ENCODE measurements at places on chromosomes 2 and 18.

DNA sequence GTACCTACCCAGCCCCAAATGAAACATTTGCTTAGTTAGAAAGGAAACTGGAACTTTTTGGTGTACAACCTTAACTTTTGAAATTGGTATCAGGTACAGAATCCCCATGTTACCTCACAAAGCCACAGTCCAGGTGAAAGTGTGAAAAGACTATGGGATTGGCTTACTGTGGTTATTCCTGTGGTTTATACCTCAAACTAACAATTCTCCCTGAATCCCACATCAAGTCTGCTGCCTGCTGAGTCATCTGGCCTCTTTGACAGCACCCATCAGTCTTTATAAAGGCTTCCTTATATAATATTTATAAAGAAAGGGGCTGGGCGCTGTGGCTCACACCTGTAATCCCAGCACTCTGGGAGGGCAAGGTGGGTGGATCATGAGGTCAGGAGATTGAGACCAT lies 164.6 kb downstream of the TMEM247 start:
- no peak for DNase-seq

- DNase-seq, result no peak
These were observed 73.5 kb downstream of the SH3RF3 start for GRCh38 chr2:109202486-109202885.

- no peak for DNase-seq
These were observed 1.1 kb upstream of the NAPG start for GRCh38 chr18:10524507-10525370.

DNA sequence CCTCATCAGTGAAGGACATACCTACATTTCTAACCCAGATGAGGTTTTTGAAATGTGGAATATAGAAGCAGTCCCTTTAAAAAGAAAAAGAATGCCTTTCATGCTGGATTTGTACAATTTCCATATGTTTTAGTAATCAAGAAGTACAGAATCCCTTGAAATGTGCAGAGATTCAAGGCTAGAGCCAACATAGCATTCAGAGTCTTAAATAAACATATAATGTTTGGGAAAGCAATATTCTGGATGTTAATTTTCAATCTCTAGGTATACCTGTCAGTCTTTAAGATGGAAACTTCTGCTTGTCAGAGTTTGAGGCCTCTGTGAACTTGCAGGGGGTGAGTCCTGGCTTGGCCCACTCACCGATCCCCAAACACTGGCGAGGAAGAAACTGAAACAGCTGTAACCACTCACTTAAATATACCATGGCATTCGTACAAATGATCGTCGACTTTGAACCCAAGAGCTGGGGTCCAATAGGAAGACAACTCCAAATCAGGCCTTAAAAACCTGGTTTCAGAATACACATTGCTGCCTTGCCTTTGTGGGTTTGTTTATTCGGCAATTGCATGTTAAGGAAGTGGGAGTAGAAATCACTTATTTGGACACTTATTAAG lies 132.8 kb upstream of the NCK2 start:
- no peak for DNase-seq

DNA sequence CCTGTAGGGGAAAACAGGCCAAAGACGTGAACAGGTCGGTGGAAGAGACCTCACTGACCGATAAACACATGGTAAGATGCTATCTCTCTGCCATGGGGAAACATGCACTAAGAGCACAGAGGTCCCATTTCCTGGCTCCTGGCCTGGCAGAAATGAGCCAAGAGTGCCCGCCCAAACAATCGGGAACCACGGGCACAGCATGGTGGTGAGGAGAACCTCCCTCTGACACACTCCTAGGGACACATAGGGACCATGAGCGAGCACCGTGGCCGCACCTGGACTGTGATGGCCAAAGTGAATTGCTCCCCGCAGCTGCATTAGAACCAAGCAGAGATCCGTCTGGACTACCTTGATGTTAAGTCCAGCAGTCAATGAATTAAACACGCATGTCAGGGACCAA lies 11.1 kb downstream of the HS6ST1 start:
- DNase-seq, result no peak

GRCh38 chr18:53784253-53784652 lies 440.2 kb downstream of the MBD2 start:
- DNase-seq, result no peak

DNA sequence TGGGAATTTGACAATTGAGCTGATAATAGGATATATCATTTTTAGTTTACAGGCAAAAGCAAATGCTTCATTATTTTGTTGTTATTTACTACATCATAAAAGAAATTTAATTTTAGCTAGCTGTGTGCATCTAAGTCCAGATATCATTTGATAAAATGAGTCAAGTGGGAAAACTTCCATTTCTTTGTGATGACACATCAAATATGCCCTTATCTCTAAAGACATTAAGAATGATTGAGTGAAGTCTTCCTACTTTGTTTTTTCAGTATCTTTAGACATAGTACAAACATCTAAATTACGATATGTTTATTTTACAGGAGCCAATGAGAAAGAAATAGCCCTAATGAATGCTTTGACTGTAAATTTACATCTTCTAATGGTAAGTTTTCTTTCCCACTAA lies 77.0 kb downstream of the KYNU start:
- no peak for DNase-seq

GRCh38 chr2:46333912-46334311 lies 36.7 kb downstream of the EPAS1 start:
- no peak for DNase-seq

GRCh38 chr18:48915626-48916425 lies 34.9 kb downstream of the SMAD7 start:
- no peak for DNase-seq

- DNase-seq, result no peak
These were observed 219.8 kb downstream of the RAD51AP2 start for GRCh38 chr2:17298453-17298852.

- DNase-seq, result no peak
These were observed 68.6 kb downstream of the DGKD start for GRCh38 chr2:233422649-233423551.
